ENCODE measurements at places on chromosomes 1 and 21.

GRCh38 chr1:208565756-208566440 lies 321.7 kb upstream of the PLXNA2 start:
- no peak for DNase-seq

DNA sequence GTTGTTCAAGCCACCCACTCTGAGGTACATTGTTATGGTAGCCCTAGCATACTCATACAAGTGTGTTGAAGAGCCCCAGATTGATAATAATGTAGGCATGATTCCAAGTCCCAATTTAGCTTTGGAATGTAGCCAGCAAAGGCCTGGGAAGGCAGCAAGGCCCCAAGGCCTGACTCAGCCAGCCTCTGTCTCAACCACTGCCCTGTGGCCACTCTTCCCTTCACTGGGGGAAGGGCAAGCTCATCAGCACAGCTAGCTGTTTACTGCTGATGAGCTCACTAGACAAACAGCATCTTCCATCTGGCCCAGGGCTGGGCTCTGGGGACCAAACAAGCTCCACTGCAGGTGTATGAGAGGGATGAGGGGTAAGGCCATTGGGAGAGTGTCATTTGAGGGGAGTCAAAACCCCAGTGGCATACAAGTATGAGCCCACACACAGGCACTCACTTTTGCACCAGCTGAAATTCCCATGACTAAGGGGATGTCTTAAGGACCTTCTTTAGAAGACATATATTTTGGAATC lies 2.2 kb upstream of the IRF6 start:
- DNase-seq, result no peak

GRCh38 chr1:117205368-117205767 lies 5.4 kb downstream of the VTCN1 start:
- DNase-seq, result no peak

GRCh38 chr1:219031809-219032208 lies 141.9 kb upstream of the LYPLAL1 start:
- no peak for DNase-seq
